ENCODE measurements at places on chromosomes 5 and 9.

GRCh38 chr9:129869585-129870501, 34.6 kb downstream of the USP20 start:
- no peak for DNase-seq

- no peak for DNase-seq
Observed at GRCh38 chr5:32475334-32476097, 31.0 kb upstream of the ZFR start.

- DNase-seq = no peak
Observed at GRCh38 chr5:134177369-134178095, 782 bp upstream of the SKP1 start.

GRCh38 chr9:93205896-93206575, 22.1 kb downstream of the WNK2 start:
- DNase-seq = no peak

DNA sequence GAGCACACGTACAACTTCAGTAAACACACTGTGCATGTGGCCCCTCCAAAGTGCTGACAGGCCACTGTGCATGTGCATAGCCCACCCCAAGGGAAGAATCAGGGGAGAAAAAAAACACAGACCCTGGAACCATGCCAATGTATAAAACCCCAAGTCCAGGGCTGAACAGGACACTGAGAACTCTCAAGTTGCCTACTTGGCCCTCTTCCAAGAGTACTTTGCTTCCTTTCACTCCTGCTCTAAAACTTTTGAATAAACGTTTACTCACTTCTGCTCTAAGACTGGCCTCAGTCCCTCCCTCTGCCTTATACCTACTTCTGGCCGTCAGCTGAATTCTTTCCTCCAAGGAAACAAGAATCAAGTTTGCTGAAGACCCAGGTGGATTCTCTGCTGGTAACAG, 77.7 kb upstream of the NFIB start:
- DNase-seq = no peak

GRCh38 chr9:115781070-115781736, 372.4 kb upstream of the PAPPA start:
- DNase-seq = no peak

DNA sequence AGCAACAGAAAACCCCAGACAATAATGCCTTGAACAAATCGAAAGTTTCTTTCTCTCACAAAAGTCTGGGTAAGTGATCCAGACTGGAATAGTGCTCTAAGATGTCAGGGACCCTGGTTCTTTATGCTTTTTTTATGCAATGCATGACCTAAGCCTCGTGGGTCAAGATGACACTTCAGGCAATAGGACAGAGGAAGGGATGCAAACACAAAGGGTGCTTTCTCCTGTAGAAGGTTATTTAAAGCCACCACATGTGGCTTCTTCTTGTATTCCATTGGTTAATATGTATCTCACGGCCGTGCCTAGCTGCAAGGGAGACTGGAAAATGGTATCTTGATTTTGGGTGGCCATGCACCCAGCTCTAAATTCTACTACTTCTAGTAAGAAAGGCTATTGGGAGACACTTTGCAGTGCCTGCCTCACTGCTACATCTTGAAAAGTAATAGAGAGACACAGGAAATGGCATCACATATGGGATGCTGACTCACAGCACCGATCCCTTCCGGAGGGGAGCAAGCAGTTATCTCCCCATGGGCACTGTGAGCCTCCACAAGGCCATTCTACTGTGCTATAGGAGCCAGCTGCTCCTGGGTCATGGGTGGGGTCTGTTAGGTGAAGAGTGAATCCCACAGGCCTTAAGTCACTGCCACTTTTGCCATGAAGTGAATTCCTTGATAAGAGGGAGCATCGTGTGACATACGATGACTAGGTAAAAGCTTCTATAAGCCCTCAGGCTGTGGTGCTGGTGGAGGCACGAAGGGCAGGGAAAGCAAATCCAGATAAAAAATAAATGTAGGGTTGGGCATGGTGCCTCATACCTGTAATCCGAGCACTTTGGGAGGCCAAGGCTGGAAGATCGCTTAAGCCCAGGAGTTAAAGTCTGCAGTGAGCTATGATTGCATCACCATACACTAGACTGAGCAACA, 32.5 kb upstream of the RAB14 start:
- no peak for DNase-seq

DNA sequence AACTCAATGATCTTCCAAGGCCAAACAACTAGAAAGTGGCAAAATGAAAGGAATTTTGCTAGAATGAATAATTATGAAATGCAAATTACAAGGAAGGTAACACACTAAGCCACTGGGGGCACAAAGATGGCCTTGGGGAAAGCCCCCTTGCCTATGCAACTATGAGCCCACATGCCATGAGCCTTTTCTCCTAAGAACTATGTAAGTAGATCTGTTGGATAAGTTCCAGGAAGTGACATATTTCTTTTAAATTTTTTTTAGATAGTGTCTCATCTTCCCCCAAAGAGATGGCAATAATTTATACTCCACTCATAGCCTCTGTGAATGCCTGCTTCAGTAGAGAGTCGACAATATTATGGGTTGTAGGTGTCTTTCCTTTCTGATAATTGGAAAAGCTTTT, 257.8 kb downstream of the AUH start:
- no peak for DNase-seq

- no peak for DNase-seq
Observed at GRCh38 chr5:115417076-115417475, 120.6 kb upstream of the CCDC112 start.

DNA sequence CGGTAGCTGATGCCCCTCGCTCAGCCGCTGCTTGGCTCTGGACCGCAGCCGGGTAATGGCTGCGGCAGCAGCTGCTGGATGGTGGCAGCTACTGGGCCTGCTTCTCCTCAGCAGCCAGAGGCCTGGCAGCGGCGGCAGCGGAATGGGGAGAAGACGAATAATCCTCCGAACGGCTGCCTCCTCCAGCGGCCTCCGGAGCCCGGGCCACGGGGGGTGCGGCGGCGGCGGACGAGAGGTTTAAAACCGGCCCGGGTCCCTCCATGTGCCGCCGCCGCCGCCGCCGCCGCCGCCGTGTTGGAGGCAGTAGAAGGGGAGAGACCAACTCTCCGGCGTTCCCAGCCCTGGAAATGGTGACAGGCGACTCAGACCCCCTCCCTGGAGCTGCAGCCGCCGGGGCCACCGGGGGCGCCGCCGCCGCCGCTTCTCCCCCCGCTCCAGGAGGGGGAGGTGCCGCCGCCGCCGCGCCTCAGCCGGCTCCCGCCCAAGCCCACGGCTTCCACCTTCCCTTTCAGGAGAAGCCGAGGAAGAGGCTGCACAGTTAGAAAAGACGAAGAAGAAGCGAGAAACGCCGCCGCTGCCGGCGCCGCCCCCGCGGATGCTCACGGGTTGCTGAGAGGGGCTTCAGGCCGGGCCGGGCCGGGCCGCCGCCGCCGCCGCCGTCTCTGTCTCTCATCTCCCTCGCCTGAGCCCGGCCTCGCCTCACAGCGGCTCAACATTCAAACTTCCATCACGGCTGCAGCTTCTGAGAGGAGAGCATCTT, 118.4 kb upstream of the PRSS3 start:
- no peak for DNase-seq

Data from stimulated activated CD8-positive, alpha-beta memory T cell treated with anti-CD3 and anti-CD28 coated beads, Interleukin-4, amount 100 ng/mL, for 1 hour (primary cell).